H1 (cell line): ENCODE measurements at places on chromosomes 11 and 22. TPM values are rescaled to one million over a fixed set of nuclear protein-coding genes. Genes with fewer than 3 reads are reported as not detected.

DNA sequence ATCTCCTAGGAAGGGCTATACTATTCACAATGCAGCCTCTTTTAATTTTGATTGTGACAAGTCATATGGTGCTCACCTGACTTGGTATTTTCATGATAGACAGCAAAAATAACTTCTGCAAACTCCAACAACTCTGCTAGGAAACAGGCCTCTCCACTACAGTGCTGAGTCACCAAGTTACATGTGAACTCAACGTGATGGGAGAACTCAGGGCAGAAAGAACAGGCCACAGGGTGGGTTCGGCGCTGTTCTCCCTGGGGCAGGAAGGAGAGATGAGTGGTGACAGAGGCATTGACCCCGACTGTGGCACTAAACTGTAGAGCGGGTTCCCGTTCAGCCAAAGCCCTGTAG lies 76.6 kb upstream of the UCP3 start:
- no peak overlapping the region for H3K4me3 ChIP-seq
- DNase-seq, result no peak
- H3K27ac ChIP-seq, result no peak overlapping the region
- no peaks in the 10 kb centered on the region for H3K27me3 ChIP-seq
- H3K36me3 ChIP-seq, result peaks cover 18% of the 10 kb centered on the region; the same call in 1 of the 2 replicates

ADSL gene
- 180 and 197 TPM in 2 replicates for total RNA-seq

- no peaks in the 10 kb centered on the region for H3K36me3 ChIP-seq
- peaks cover 20% of the 10 kb centered on the region for H3K4me1 ChIP-seq
- H3K27me3 ChIP-seq, result peaks cover 2% of the 10 kb centered on the region; the same call in 1 of the 2 replicates
- no peak overlapping the region for H3K27ac ChIP-seq
Measured at GRCh38 chr22:45896153-45896951, 80.6 kb downstream of the WNT7B start.

PATE2 gene
- total RNA-seq, result not detected in 2 replicates

GRCh38 chr22:20980938-20981722 lies 967 bp upstream of the LZTR1 start:
- peak overlapping the region; percentile 86 for H3K4me3 ChIP-seq
- peaks cover 7% of the 10 kb centered on the region; the same call in 1 of the 2 replicates for H3K27me3 ChIP-seq
- peaks cover 5% of the 10 kb centered on the region for H3K4me1 ChIP-seq

RHOD gene
- 10.5 and 12.1 TPM in 2 replicates for total RNA-seq

- no peaks in the 10 kb centered on the region for H3K27me3 ChIP-seq
- H3K4me3 ChIP-seq, result no peak overlapping the region
- no peaks in the 10 kb centered on the region for H3K4me1 ChIP-seq
- DNase-seq, result no peak
- no peak overlapping the region for H3K27ac ChIP-seq
Measured at GRCh38 chr11:64176751-64177150, 9.2 kb upstream of the STIP1 start.

DNA sequence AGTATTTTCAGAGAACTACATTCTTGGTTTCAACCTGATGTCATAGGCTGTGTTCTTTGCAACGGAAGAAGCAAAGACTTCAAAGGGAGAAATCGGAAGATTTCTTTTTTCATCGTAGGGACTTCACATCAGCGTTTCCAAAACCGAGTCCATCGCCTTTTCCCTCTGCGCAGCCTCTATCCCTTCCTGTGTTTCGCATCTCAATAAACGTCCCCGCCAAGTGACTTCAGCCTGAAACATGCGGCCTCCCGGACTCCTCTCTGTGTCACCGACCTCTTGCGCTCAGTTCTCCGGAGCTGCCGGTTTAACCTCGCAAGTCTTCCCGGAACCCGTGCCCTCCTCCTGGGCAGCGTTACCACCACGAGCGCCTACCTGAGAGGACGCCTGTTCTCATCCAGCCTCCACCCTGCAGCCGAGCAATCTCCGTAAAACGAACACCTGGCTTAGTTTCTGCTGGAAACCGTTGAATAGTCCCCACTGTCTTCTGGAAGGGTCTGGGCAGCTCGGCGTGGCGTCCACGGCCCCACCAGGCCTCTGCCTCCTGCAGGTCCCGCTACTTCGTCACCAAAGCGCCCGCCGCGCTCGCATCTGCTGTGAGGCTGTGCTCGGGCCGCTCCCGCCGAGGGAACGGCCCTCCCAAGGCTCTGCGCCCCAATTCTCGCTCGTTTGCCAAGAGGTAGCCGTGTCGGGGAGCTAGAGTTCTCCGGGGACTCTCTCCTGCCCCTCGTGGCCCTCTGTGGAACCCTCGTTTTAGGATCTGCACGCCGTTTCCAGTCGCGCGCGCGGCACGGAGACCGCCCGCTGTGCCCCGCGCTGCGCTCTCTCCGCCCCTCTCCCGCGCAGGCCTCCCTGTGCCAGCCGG lies at the start of gene GLB1L3:
Gene GLB1L3, plus strand, starts transcription at position 846 of the 862 bp plus-strand sequence. CDS start 362 bp downstream, outside the sequence.
- peak; percentile 85 for DNase-seq
- no peak within 1 kb of the TSS for H3K27ac ChIP-seq
- H3K4me3 ChIP-seq, result peak within 1 kb of the TSS; percentile 90
- H3K27me3 ChIP-seq, result no peaks in the 10 kb centered on the region

FXYD6 gene
- 44.6 and 50.0 TPM in 2 replicates for total RNA-seq

GRCh38 chr11:43918662-43919061 lies 23.8 kb upstream of the C11orf96 start:
- no peak overlapping the region for H3K4me3 ChIP-seq
- H3K27ac ChIP-seq, result no peak overlapping the region
- no peaks in the 10 kb centered on the region for H3K36me3 ChIP-seq

PLXNB2 gene
- total RNA-seq, result 92.8 and 106 TPM in 2 replicates

DNA sequence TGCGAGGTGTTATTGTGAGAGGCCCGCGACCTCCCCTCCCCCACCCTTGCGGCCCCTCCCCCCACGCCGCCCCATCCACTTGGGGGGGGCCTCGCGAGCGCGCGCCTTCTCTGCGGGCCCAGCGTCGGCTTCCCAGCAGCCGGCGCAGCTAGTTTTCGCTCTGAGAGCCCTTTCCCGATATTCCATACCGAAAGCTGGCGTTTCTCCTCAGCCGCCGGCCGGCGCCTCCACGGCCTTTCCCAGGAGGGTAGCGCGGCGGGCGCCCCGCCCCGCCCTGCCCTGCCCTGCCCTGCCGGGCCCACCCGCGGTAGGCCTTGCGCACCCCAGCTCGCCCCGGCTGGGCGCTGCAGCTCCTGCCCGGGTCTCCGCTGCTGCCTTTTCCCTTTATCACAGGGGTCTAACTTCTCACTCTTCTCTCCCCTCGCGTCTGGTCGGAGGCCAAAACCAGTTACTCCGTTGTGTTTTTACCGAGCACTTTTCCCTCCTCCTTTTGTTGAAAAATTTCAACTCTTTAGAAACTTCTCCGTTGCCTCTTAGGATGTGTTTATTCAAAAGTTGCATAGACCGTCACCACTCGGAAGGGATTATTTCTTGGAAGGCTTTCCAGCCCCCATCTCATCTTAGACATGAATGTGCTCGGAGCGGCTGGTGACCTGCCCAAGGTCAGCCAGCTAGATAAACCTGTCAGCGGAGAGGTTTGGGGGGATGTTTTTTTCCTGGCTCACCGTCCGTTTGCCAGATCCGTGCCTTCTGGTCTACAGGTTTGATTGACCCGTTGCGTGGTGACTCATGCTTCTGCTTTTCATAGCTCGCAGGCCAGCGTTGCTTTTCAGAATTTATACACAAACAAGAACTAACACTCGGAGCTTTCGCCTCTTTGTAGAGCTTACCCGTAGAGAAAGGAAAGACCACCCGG lies 648 bp downstream of the PAFAH1B2 start:
- H3K36me3 ChIP-seq, result peaks cover 34% of the 10 kb centered on the region
- H3K27me3 ChIP-seq, result no peaks in the 10 kb centered on the region
- H3K4me3 ChIP-seq, result peak overlapping the region; percentile 88
- peak overlapping the region; percentile 92; the same call in 1 of the 2 replicates for H3K27ac ChIP-seq

DNA sequence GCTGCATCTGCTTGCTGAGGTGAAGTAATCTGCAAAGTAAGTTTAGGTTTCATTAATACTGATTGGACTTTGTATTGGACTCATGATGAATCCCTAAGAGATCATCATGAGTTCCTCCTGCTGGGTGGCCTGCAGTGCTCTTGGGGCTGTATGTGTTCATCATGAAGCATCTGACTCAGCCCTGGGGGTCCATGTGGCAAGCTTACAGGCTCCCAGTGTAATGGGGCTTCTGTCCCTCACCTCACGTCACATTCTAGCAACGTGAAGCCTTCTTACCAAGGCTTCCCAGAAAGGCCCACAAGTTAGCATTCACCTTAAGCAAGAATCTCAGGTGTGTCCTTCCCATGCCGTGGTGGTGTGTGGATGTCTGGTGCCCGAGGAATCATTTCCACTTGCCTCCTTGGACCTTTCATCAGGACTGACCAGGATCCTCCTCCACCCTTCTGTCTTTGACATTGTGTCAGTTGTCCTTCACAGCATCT lies 23.7 kb downstream of the CRKL start:
- DNase-seq, result no peak
- peaks cover 4% of the 10 kb centered on the region; the same call in 1 of the 2 replicates for H3K4me1 ChIP-seq
- no peaks in the 10 kb centered on the region for H3K27me3 ChIP-seq
- no peak overlapping the region for H3K4me3 ChIP-seq

GRCh38 chr11:70226967-70227366 lies 23.9 kb downstream of the FADD start:
- DNase-seq, result peak; percentile 75
- H3K36me3 ChIP-seq, result no peaks in the 10 kb centered on the region
- no peak overlapping the region for H3K4me3 ChIP-seq
- no peaks in the 10 kb centered on the region for H3K27me3 ChIP-seq
- H3K4me1 ChIP-seq, result peaks cover 4% of the 10 kb centered on the region
- no peak overlapping the region for H3K27ac ChIP-seq
